D341Med (cell line): ENCODE measurements at places on chromosomes 4 and X.

DNA sequence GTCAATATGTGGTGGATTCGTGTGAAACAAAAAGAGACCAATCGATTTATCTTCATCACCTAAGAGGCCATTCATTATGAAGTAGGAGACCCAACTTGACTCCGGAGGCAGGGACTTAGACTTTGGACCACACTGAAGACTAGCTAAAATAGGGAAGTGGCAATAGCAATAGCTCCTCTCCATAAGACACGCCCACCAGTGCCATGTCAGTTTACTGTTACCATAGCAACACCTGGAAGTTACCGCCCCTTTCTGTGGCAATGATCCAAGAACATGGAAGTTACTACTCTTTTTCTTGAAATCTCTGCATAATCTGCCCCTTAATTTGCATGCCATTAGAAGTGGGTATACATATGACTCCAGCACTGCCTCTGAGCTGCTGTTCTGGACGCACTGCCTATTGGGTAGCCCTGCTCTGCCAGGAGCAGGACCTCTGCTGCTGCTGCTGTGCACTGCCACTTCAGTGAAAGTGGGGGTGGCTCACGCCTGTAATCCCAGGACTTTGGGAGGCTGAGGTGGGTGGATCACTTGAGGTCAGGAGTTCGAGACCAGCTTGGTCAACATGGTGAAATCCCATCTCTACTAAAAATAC, 163.2 kb downstream of the PRKX start:
- DNase-seq = no peak

GRCh38 chrX:46710425-46710824, 48.5 kb downstream of the SLC9A7 start:
- DNase-seq = no peak

GRCh38 chr4:40721730-40722171, 28.0 kb upstream of the NSUN7 start:
- DNase-seq = no peak

DNA sequence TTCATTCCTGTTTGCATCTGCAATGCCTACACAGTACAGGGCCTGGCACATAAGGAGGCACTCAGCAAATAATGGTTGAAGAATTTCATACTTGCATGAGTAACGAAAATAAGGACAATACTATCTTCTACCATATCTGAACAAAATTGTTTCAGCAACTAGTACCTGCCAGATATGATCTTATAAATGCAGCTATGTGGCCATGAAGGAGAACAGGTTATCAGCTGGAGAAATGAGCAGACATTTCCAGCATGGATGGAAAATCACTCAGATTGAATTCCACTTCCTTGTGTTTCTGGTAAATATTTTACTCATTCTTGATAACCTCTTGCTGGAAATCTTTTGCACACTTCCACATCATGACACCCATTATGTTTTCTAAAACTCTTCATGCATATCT, 204.0 kb downstream of the ADAMTS3 start:
- DNase-seq = no peak

- peak; percentile 31 for DNase-seq
These were observed 4.6 kb upstream of the MAD2L1 start for GRCh38 chr4:120071192-120071795.

DNA sequence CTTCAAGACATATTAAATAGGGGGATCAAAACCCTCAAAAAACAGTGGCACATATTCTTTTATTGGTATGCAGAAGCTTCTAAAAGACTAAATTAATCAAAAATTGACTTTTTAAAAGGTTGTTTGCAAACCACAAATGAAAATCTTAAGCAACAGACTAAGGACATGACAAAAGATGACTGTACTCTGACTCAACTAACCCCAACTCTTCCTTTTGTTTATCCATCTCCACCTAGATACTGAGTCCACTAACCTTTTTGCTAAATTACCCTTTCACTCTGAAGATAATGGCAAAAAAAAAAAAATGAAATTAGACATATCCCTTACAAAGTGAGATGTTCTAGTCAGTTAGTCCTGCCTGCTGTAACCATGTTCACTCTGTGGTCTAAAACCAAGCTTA, 91.6 kb upstream of the NLRP2B start:
- DNase-seq = no peak

DNA sequence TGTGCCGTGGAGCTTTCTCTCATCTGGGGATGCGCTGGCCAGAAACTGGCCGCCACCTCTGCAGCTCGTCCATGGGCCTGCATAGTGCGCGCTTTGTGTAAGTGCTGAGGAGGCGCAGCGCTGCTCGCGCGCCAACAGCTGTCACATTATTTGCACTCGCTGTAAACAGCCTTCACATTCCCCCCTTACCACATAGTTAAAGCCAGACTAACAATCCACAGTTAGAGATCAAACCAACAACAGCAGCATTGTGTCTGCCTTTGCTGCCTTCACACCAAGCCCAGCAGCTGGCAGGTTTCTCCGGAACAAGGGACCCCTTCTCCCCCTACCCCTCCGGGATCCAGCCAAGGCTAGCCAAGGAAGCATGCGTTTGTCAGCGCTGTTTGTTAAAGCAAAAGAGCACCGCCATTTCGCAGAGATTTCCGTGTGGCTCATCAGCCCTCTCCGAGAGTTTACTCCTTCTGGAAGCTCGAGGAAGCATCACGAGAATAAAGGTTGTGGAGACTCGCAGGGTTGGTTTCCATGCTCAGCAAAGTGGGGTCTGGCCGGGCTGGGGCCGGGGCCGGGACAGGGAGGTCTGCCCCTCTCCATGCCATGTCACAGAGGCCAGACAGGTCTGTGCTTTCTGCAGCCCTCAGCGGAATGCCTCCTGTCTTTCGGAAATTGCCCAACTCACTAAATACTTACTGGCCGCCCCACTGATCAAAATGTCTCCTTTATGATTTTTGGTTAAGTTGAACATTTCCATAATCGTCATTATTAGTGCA, 11.0 kb downstream of the BCOR start:
- DNase-seq = no peak

DNA sequence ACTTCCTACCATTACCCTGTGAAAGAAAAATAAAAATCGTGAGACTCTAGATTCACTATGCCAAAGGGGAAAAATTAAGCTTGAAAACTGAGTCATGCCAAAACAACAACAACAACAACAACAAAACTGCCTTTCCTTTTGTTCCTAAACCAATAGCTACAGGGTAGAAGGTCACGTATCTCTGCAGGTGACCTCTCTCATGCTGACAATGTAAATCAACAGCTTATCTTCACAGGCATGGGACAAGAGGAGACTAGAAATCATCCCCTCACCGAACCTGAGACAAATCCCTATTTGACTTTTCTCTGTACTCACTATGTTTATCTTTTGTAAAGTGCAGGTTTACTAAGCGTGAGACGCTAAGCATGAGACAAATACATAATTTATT, 20.5 kb upstream of the AADAT start:
- DNase-seq = no peak

- no peak for DNase-seq
These were observed 4.6 kb downstream of the HCFC1 start for GRCh38 chrX:153966841-153967535.

DNA sequence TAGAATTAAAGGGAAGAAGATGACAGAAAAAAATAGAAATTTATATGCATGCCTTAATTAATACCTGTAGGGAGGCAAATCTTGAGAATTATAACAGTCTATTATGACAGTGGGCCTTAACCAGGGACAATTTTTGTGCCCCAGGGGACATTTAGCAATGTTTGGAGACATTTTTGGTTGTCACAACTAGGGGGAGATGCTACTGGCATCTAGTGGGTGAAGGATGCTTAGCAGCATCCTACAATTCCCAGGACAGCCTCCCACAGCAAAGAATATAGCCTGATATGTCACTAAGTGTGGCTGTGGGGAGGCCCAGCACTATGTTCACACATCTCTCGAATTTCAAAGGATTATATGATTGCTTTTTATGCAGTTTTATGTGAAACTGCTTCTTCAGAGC, 10.5 kb downstream of the GPR82 start:
- DNase-seq = peak; percentile 25
